ENCODE measurements at places on chromosomes 13 and 19.

DNA sequence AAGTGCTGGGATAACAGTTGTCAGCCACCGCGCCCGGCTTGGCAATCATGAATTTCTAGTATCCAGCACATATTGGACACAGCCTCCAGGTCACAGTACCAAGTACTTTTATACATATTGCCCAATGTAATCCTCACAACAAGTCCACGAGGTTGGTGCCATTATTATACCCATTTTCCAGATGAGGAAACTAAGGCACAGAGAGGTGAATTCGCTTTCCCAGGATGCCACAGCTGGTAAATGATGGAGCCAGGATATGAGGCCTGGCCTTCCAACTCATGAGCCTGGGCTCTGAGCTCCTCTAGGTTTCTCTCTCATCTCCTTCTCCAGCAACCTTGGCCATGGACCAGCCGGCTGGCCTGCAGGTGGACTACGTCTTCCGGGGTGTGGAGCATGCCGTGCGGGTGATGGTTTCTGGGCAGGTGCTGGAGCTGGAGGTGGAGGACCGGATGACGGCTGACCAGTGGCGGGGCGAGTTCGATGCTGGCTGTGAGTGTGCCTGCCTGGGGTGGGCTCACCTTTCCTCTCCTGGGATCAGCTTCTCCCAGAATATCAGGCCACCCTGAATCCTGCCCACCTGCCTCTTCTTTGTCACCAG is 7.5 kb downstream of the CCDC61 start:
- DNase-seq = no peak

DNA sequence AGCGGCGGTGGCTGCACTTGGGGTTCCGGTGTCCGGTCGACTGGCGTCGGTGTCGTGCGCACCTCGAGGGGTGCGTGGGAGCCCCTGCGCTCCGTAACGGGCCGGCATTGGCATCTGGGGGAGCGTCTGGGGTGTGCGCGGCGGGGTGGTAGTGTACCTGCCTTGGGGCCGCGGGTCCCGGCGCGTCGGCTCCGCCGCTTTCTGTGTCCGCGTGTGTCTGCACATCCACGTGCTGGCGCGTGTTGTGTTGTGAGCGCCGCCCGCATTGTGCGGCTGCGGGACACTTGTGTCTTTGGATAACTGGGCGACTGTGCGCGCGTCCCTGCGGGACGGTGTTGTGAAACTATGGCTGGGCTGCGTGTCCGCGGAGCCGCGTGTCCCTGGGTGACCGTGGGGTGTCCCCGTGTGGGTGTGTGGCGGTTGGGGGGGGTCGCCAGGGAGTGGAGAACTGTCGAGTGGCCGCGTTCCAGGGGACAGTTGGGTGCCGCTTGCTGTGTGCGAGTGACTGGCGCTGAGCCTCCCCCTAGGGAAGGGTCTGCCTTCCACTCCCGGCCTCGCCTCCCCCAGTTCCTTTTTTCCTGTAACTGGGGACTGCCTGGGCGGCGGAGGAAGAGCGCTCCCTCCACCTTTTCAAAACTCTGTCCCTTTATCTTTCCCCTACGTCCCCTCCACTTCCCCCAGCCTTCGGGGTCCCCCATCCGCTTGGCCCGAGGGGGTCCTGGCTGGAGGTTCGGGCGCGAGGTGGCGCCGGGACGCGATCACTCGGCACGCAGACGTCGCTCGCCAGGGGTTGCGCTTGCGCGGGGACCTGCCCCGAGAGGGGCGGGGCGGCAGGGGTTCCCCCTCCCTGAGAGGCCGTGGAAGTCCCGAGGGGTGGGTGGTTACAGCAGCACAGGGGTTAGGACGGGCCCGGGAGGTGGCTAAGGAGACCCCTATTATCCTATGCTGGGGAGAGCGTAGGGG is 5.7 kb upstream of the NFIC start:
- peak; percentile 76 for DNase-seq

- DNase-seq = no peak
Observed at GRCh38 chr19:32407004-32407992, 1.7 kb downstream of the DPY19L3 start.

GRCh38 chr13:56201834-56202233 is 938.9 kb upstream of the PRR20A start:
- no peak for DNase-seq

DNA sequence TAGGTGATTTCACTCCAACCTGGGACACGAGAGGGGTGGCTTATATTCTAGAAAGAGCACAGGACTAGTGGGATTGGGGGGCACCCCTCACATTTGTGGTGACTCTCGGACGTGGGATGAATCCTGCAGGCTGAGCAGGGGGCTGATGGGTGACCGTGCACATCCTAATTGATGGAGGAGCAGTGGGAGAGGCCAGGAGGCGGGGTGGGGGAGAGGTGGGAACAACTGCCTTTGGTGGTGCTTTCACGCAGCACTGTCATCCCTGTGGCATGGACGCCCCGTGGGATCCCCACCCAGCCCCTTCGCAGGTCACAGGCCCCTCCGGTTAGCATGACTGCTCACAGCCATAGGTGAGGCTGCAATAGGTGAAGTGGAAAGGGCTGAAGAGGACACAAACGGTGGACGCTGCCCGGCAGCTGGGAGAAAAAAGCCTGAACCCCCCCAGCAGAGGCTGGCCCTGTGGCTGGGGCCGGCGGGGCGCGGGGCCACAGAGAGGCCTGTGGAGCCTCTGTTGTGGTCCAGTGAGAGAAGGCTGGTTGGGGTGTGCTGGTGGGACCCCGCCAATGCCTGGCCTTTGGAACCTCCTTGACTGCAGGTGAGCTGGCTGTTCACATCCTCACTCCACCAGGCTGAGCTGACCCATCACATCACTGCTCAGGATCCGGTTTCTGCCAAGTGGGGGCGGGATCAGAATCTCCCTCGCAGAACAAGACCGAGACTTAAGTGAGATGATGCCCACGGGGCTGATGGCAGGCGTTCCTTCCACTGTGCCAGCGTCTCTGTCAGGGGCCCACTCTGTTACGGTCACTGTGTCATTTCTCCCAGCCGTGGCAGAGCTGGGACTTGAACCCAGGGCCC is 325.4 kb downstream of the TEX29 start:
- no peak for DNase-seq

DNA sequence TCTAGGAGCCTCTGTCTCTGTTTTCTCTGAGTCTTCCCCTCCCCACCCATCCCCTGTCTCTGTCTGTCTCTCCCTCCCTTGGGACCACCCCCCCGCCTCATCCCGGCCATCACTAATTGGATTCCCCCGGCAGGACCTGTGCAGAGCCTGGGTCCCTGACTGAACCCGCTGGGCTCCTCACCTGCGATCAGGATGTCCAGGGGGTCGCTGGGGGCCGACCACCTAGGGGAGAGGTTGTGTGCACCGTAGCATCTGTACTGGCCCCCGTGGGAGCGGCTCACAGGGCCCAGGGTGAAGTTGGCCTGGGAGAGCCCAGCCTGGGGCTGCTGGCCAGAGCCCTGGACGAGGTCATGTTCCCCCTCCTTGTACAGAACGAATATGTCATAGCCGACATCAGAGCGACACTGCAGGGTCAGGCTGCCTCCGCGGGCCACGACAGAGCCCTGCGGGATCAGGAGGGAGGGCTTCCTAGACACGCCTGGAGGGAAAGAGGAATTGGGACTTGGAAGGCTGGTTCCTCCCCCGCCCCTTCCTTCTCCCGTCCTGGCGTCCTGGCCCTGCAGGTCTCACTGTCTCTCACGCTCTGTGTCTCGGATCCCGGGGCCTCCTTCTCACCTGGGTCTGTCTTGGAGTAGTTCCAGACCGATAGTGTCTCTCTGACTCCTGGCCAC is 1.8 kb downstream of the LILRB5 start:
- DNase-seq = no peak

DNA sequence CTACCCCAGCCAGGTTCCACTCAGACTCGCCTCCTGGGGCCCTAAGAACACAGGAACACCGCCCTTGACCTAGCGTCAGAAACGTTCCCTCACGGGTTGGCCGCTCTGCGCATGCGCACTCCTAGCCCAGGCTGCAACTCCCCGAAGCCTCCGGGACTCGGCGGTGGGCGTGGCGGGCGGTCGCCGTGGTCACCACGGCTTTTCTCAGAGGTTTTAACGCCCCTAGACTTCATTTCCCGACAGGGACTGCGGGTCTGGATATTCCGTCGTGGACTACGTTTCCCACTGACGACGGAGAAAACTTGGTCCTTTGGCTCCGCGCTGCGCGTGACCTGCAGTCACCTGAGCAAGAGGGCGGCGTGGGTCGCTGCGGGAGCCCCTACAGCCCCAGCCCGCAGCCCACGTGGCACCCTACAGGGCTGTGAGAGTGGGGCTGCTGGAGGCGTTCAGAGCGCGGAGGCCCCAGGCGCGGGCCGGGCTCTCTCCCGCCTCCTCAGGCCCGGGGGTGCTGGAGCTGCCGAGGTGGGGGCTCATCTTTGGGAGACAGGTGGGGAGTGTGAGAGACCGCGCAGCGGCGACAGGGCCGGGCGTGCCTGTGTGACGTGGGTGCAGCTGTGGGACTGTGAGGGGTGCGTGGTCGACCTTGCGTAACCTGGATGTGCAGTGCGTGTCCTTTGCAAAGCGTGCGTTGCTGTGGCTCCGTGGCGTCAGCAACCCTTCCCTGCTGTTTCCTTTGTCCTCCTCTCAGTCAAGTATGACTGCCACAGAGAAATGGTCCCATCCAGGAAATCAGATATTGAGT is 38.0 kb upstream of the ZNF573 start:
- DNase-seq = peak; percentile 47

DNA sequence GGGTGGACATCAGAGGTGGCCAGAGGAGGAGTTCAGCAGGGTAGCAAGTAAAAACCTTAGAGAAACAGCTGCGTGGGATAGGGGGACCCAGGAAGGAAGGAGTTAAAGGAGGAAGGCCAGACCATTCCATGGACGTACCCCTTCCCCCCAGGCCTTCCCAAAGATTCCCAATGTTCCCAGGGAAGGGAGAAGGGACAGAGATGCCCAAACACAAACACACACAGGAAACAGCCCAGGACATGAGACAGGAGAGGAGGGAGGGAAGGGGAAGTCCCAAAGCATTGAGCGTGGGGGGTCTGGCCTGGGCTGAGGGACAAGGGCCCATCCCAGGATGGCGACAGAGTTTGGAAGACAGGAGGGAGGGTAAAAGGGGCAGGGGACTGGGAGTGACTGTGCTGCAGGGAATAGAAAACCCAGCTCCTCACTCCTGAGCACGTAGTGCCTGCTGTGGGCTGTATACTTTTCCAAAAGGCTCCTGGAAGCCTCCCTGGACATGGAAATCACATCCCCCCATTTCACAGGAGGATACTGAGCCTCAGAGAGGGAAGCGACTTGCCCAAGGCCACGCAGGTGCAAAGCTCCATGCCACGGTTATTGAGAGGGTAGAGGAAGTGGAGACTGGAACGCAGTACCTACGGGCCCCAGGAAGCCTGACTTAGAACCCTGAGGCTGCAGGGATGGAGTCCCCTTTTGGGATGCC is 1.1 kb downstream of the SYDE1 start:
- no peak for DNase-seq

GRCh38 chr19:45235485-45235884 is 9.7 kb downstream of the EXOC3L2 start:
- no peak for DNase-seq

- DNase-seq = no peak
Observed at GRCh38 chr13:79374578-79374977, 31.5 kb downstream of the RBM26 start.

- no peak for DNase-seq
Observed at GRCh38 chr19:38979812-38980211, 4.3 kb upstream of the FBXO17 start.

GRCh38 chr13:94212196-94212595 is 267.3 kb downstream of the DCT start:
- no peak for DNase-seq

Measured in CD4-positive, alpha-beta T cell treated with Interleukin-4 for 1 hour (primary cell).